NCI-H2171 treated with DMSO at 0.1 percent for 48 hours (cell line): ENCODE measurements at places on chromosomes 4 and X.

DNA sequence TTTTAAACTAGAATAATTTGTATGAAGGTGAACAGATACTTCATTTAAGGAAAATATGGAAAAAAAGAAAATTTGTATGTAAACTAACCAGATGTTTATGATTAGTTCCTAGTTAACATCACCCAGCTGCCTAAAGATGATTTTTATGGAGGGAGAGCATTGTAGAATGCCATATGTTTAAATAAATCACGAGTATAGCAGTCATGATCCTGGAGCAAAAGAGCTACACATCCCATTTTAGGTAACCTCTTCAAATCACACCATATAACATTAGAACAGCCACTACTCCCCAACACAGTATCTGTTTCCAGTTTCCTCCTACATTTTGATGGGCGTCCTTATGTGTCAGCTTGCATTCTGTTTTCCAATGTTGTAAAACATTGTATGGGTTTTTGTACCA is 571.9 kb upstream of the FAM241A start:
- no peak for DNase-seq

GRCh38 chr4:8766610-8767009 is 105.0 kb downstream of the HMX1 start:
- DNase-seq: no peak

DNA sequence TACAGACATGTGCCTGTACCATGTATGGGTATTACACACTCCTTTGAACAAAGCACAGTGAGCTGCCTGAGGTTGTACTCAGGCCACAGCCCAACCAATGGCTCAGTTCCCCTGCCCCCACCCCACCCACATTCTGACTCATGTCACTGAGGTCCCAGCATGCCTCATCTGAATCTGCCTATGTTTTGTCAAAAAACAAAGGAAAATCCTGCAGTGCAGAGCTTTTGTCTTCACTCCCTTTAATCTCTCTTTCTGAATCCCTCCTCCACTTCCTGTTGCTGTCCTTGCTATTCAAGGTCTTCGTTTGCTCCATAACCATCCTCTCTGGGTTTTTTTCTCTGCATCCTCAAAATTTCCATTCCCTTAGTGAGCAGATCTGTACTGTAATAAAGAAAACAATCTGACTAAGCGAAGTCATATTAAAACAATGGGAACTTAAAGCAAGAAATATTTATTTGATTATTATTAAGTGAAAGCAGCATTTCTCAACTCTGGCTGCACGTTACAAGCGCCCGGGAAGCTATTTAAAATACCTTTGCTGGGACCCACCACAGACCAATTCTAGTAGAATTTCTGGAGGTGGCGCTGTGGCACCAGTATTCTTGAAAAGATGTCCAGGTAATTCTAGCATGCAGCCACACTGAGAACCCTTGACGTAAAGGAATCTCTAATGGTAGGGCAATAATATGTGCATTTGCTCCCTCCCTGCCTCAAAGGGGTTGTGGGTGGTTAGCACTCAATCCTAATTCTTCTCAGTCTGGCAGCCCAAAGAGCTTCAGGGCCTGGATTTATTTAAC is 8.7 kb downstream of the GUCY2F start:
- DNase-seq: no peak

DNA sequence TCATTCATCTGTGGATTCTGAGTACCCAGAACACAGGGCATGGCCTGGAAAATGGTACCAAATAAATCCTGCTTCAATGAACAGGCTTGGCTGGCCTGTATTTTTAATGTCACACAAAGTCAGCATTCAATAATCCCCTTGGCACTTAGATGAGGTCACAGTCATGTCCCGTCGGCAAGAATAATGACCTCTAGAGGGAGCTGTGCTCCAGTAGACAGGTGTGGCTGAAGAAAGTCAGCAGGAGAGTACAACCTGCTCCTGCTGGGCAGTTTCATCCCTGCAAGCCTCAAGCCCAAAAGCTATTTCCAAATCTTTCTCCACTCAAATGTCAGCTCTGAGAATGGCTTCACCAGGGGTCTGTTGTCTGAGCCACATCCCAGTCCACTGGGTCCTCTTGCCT is 404.0 kb upstream of the F9 start:
- DNase-seq: peak; percentile 0

- DNase-seq: peak; percentile 16
Observed at GRCh38 chr4:77586951-77587383, 18.7 kb upstream of the CXCL13 start.

DNA sequence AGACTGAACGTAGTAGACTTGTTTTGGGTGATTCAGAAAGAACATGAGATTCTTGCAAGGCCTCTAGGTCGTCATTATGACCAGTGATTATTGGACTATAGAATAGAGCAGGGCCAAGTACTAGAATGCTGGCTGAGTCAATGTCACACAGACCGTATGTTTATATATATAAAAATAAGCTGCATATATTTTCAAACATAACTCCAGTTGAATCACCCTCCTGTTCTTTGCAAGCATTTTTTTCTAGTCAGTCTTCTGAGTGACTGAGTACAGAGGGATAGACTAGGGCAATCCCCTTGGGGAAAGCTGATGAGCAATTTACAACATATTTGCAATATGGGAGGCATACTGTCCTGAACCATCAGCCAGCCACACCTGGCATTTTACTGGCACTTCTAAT is 48.4 kb upstream of the PRPS1 start:
- DNase-seq: no peak

GRCh38 chrX:121151293-121151692 is 103.9 kb downstream of the GLUD2 start:
- DNase-seq: no peak

- DNase-seq: no peak
Observed at GRCh38 chr4:162322054-162322453, 158.3 kb upstream of the FSTL5 start.

GRCh38 chrX:107565931-107566603 is 62.2 kb upstream of the PRPS1 start:
- no peak for DNase-seq

- no peak for DNase-seq
Observed at GRCh38 chr4:110907801-110908313, 285.0 kb upstream of the PITX2 start.

- peak; percentile 5 for DNase-seq
Observed at GRCh38 chr4:105894660-105895582, at the start of gene NPNT. Gene NPNT, plus strand, starts transcription at chr4:105895471. Its CDS starts 182 bp downstream, at chr4:105895653.

DNA sequence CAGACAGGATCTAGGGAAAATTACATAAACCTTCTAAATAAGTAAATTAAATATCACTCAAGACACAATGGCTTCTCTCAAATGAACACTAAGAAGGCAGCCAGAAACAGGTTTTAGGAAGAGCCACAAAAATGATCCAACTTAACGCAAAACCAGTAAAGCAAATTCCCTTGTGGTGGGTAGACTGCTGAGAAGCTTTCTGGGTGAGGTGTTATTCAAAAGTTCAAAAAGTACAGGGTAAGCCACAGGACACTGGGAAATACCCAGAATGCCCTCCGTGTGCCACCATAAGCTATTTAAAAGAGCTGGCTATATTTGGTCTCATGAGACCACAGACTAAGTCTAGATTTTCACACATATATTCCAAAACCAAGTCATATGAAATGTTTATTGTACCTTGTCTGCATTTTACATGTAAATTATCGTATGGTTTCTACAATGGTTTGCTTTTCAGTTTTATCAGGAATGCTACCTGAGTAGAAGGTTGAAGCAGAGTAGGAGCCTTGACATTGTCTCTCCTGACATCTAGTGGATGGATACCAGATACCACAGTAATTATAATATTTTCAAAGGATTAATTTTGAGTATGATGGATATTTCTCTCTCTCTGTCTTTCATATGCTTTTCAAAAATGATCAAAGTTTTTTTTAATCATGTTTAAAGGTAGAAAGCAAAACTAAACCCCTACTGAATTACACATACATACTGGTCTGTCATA is 109.3 kb upstream of the KLHL13 start:
- peak; percentile 2 for DNase-seq

- DNase-seq: no peak
Observed at GRCh38 chr4:94457692-94458106, 6.0 kb downstream of the PDLIM5 start.

- no peak for DNase-seq
Observed at GRCh38 chrX:148363471-148364235, 136.8 kb upstream of the AFF2 start.

GRCh38 chrX:46573892-46574773 is 568 bp downstream of the CHST7 start:
- peak; percentile 61 for DNase-seq

- DNase-seq: no peak
Observed at GRCh38 chr4:75715105-75715799, 9.1 kb upstream of the USO1 start.

GRCh38 chrX:120367402-120368109 is 5.7 kb downstream of the ATP1B4 start:
- DNase-seq: no peak

- no peak for DNase-seq
Observed at GRCh38 chr4:139711461-139711860, 45.8 kb downstream of the MGST2 start.

GRCh38 chr4:173288698-173289352 is 45.3 kb downstream of the HMGB2 start:
- DNase-seq: no peak

DNA sequence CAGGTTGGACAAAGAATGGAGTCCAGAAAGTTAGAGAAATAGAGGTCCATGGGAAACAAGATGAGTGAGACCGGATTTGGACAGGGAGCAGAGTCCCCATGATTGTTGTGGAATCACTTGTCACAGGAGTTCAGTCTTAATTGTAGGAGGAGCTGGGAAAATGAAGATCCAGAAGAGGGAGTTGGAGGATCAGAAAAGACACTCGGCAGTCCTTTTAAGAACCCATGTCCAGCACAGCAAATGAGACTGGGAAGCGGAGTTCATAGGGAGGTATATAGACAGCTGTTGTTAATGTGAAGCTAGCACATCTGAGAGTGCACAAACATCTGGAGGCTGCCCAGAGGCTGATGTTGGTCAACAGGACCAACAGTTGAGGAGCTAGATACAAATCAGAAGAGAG is 111.4 kb upstream of the RXFP1 start:
- DNase-seq: no peak

DNA sequence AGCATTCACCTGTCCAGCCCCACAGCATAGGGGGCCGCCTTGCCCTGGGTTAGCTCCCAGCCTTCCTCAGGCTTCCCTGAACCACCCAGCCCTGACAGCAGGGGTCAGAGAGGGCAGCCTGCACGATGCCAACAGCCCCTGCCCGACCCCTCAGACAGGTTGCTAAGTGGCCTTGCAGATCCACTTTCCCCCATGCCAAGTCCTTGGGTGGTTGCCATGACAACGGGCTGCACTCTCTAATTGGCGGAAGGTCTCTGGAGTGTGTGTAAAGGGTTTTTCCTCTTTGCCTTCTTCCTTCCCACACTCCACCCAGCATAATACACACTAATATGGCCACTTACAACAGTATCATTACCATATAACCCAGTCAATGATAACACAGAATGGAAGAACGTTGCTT is 99.6 kb upstream of the AFAP1 start:
- peak; percentile 76 for DNase-seq

- DNase-seq: no peak
Observed at GRCh38 chr4:185286571-185286970, 77.2 kb downstream of the SNX25 start.

- no peak for DNase-seq
Observed at GRCh38 chr4:164012396-164013027, 518.0 kb downstream of the TMA16 start.

- peak; percentile 77 for DNase-seq
Observed at GRCh38 chr4:168408620-168409019, 71.7 kb downstream of the DDX60L start.

DNA sequence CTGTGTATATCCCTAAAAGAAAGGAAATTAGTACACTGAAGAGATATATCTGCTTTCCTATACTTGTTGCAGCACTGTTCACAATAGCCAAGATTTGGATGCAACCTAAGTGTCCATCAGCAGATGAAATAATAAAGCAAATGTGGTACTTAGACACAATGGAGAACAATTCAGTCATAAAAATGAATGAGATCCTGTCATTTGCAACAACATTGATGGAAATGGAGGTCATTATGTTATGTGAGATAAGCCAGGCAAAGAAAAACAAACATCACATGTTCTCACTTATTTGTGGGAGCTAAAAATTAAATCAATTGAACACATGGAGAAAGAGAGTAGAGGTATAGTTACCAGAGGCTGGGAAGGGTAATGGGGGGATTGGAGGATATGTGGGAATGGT is 611.9 kb downstream of the STPG2 start:
- no peak for DNase-seq

DNA sequence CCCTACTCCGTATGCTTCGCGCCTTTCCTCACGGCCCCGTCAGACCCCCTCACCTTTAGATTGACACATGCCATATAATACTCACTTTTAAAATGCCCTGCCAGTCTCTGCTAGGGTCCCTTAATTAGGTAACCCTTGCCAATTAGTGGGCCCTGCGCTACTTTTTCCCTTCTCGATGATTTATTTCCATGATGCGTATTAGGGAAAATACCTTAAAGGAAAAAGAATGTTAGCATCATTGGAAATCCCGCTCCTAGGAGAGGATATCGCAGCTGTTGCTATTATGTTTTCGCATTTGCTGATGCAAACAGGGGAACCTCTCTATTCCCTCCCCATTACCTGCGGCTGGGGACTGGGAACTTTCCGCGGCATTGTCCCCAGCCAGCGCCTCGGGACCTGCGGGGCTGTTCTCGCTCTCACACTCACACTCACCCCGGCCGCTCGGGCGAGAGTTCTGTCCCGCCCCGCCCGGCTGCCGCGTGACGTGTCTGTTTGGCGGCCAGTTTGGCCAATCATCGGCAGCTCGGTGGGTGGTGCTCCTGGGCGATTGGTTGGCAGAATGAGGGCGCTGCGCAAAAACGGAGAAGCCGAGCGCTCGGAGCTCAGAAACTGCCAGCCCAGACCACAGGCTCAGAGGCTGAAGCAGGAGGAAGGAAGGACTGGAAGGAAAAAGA is at the start of gene PCDH10:
PCDH10 (plus strand) TSS at position 605 of the 674 bp plus-strand sequence. CDS start 847 bp downstream, outside the sequence.
- peak; percentile 81 for DNase-seq

- peak; percentile 70 for DNase-seq
Observed at GRCh38 chr4:11424000-11424399, 4.7 kb downstream of the HS3ST1 start.

DNA sequence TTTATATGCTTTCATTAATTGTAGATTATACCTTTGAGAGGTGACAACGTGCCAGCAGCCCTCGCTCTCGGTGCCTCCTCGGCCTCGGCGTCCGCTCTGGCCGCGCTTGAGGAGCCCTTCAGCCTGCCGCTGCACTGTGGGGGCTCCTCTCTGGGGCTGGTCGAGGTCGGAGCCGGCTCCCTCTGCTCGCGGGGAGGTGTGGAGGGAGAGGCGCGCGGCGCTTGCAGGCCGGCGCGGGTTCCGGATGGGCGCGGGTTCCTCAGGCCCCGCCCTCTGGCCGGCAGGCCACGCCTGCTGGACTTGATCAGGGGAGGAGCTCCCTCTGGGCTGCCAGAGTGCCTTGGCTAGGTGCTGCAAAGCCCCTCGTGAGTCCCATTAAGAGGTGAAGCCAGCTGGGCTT is 321.1 kb upstream of the PCDH18 start:
- no peak for DNase-seq

DNA sequence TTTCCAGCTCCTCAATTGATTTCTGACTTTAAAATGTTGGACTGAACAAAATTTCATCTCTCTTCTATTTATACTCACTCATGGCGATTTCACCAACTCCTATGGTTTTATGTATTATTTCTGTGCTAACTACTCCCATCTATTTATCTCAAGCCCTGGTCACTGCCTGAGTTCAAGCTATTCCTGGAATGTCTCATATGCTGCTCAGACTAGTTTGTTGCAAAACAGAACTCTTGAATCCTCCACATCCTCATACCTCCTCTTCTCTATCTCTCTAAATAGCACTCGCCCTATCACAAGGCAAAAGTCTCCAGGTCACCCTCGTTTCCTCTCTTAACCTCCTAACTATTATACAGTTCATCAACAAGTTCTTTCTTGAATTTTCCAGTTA is 19.0 kb upstream of the DDX60 start:
- no peak for DNase-seq

- no peak for DNase-seq
Observed at GRCh38 chr4:41204400-41204978, 9.9 kb downstream of the APBB2 start.

GRCh38 chrX:24777660-24778059 is 83.9 kb downstream of the POLA1 start:
- no peak for DNase-seq
